ENCODE measurements at places on chromosomes 1 and 21. TPM values are rescaled to one million over a fixed set of nuclear protein-coding genes. Genes with fewer than 3 reads are reported as not detected.

DNA sequence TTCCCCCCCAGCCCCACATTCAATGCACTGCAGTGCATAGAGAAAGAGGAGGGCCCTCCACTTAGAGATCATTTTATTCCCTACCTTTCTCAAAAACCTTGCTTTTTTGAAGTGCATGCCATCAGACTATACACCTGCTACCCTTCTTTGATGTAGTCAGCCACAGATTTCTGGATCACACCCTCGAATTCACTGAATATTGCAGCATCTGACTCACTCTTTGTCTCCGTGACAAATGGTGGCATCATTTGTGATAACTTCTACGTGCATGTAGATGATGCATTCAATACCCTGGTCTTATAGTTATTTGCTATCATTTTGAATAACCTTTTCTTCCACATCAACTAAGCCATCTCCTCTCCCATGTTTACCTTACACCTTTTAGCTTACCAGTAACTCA, 310.3 kb upstream of the SGIP1 start:
- no peak overlapping the region for H3K27ac ChIP-seq
- no peaks in the 10 kb centered on the region for H3K36me3 ChIP-seq
- peaks cover 2% of the 10 kb centered on the region for H3K27me3 ChIP-seq

GRCh38 chr1:225883616-225884265, 1.6 kb upstream of the TMEM63A start:
- H3K36me3 ChIP-seq: no peaks in the 10 kb centered on the region
- no peak overlapping the region for H3K27ac ChIP-seq
- H3K4me1 ChIP-seq: peaks cover 14% of the 10 kb centered on the region
- no peaks in the 10 kb centered on the region for H3K27me3 ChIP-seq
- no peak for DNase-seq

DNA sequence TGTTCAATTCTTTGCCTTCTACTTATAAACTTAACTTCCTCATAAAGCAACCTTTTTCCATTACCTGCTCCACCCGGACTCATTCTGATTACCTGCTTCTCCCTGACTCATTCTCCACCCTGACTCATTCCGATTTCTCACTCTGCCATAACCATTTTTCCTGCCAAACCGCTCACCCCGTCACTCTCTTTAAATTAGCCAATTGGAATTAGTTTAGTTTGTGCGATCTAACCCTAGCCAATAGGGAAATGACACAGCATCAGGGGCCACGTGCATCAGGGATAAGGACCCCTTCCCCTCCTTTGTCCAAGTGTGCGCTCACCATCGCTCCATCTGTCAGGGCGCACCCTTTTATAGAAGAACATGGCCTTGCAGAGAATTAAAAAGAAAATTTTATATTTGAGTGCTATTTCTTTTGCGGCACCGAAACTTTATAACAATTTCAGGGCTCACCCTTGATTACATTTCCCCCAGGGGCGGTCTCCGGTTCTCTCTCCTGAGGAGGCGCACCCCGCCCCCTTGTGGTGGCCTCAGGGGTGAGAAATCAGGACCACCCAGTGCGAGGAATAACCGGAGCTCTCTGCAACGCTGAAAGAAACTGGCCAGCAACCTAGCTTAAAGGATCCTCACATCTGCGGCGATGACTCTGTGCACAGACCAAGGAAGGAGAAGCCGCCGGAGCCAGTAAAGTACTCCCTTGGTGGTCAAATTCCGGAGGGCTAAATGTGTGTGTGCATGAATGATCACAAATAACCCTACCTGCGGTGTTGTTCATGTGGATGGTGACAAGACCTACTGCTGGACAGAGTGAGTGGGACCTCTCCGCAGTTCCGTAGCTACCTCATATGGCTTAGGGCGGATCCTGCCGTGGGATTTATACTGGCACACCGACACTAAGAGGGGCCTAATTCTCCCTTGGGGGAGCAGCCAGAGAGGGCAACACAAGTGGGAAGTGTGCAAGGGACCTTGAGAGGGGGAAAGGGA, 30.3 kb upstream of the CBR3 start:
- H3K27me3 ChIP-seq: peaks cover 38% of the 10 kb centered on the region
- H3K27ac ChIP-seq: no peak overlapping the region
- no peaks in the 10 kb centered on the region for H3K36me3 ChIP-seq
- DNase-seq: peak; percentile 36

DNA sequence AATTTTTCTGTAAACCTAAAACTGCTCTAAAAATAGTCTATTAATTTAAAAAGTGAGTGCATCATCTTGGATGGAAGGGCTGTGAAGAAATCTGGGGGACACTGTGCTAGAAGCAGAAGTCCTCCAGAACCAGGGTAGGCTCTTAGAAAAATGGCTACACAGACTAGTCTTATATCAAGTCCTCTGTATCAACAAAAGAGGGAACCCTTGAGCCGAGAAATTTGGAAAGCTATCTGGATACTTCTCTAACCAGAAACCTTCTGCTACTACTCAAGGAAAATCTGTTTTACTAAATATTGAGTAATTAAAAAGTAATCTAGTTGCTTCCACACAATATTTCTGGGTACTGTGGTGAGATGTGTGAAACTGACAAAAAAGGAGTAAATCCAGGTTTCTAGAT, 92.1 kb downstream of the WDR3 start:
- no peaks in the 10 kb centered on the region for H3K4me1 ChIP-seq
- no peak overlapping the region for H3K27ac ChIP-seq
- DNase-seq: no peak

DNA sequence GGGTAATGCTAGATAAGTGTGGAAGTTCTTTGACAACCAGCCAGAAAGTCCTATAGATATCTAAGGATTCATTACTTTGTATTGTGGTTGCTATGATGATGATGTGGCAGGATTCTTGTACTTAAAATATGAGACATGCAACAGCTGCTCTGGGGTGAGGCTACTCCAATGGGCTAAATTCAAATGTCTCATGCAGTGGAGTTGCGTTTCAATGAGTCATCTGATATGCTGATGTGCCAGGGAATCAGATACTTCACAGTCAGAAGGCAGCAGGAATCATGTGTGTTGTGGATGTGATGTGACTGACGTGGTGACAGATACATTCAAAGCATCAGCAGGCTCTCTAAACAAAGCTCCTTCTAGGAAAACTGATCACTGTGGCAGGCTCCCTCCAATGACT, 66.5 kb downstream of the TSEN15 start:
- H3K4me1 ChIP-seq: no peaks in the 10 kb centered on the region
- no peak for DNase-seq
- no peak overlapping the region for H3K4me3 ChIP-seq
- H3K27ac ChIP-seq: no peak overlapping the region
- no peaks in the 10 kb centered on the region for H3K27me3 ChIP-seq
- H3K36me3 ChIP-seq: no peaks in the 10 kb centered on the region

- no peak overlapping the region for H3K4me3 ChIP-seq
- no peaks in the 10 kb centered on the region for H3K4me1 ChIP-seq
- H3K27ac ChIP-seq: no peak overlapping the region
- DNase-seq: peak; percentile 48
Observed at GRCh38 chr1:37434292-37435225, 39.8 kb upstream of the ZC3H12A start.

Gene XKR8
- total RNA-seq: 10.0 TPM

GRCh38 chr1:3625151-3625907, 514 bp downstream of the TPRG1L start:
- no peaks in the 10 kb centered on the region for H3K27me3 ChIP-seq
- peaks cover 13% of the 10 kb centered on the region for H3K4me1 ChIP-seq
- H3K27ac ChIP-seq: peak overlapping the region; percentile 25

Gene MTARC1
- 3.5 TPM for total RNA-seq

Gene DIO1
- total RNA-seq: not detected

GRCh38 chr21:28923439-28923975, 69.2 kb downstream of the LTN1 start:
- no peak overlapping the region for H3K27ac ChIP-seq
- no peaks in the 10 kb centered on the region for H3K4me1 ChIP-seq
- H3K4me3 ChIP-seq: no peak overlapping the region
- no peak for DNase-seq
- no peaks in the 10 kb centered on the region for H3K36me3 ChIP-seq

Gene MASP2
- total RNA-seq: 0.53 TPM

Gene TTLL7
- total RNA-seq: 4.9 TPM

- peaks cover 43% of the 10 kb centered on the region for H3K4me1 ChIP-seq
- no peaks in the 10 kb centered on the region for H3K36me3 ChIP-seq
- no peak overlapping the region for H3K4me3 ChIP-seq
- no peak for DNase-seq
- H3K27me3 ChIP-seq: no peaks in the 10 kb centered on the region
Observed at GRCh38 chr1:9440763-9441194, 98.5 kb upstream of the SLC25A33 start.

Data from endothelial cell of umbilical vein (primary cell).